Activated naive CD8-positive, alpha-beta T cell treated with anti-CD3 and anti-CD28 coated beads for 36 hours (primary cell): ENCODE measurements at places on chromosomes 13 and 19.

- DNase-seq, result no peak
Observed at GRCh38 chr13:113550453-113550852, 34.1 kb upstream of the TFDP1 start.

- no peak for DNase-seq
Observed at GRCh38 chr19:17160908-17161307, 54.2 kb upstream of the USE1 start.

- no peak for DNase-seq
Observed at GRCh38 chr13:74243637-74244526, 109.7 kb upstream of the KLF12 start.

DNA sequence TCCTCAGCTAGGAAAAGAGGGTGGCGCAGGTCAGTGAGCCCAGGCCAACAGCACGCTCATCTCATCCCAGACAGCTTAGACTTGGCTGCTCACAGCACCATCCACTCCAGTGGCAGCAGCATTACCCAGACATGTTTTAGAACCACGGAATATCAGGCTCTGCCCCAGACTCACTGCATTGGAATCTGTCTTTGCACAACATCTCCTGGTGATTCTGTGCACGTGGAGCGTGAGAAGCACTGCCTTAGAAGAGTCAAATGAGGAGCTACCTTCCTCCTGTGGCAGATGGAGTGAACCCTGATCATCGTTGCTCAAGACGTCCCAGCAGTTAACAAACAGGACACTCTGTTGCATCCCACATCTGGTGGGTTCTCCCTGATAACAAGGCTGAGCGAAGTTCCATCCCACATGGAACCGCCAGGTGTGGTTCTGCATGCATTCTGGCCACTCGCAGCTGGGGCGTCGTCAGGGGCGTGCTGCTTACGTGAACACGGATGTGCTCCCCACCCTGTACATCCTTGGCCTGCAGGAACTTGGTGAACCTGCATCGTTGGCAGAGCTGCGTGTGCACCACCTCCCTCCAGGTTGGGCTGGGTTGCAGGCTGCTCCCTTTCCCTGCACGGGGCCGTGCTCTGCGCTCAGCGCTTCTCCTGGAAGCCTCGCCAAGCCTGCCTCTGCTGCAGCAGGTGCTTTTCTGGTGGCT lies 25.2 kb upstream of the ATP11A start:
- DNase-seq, result no peak

- no peak for DNase-seq
Observed at GRCh38 chr13:39811696-39812095, 156.2 kb downstream of the COG6 start.

DNA sequence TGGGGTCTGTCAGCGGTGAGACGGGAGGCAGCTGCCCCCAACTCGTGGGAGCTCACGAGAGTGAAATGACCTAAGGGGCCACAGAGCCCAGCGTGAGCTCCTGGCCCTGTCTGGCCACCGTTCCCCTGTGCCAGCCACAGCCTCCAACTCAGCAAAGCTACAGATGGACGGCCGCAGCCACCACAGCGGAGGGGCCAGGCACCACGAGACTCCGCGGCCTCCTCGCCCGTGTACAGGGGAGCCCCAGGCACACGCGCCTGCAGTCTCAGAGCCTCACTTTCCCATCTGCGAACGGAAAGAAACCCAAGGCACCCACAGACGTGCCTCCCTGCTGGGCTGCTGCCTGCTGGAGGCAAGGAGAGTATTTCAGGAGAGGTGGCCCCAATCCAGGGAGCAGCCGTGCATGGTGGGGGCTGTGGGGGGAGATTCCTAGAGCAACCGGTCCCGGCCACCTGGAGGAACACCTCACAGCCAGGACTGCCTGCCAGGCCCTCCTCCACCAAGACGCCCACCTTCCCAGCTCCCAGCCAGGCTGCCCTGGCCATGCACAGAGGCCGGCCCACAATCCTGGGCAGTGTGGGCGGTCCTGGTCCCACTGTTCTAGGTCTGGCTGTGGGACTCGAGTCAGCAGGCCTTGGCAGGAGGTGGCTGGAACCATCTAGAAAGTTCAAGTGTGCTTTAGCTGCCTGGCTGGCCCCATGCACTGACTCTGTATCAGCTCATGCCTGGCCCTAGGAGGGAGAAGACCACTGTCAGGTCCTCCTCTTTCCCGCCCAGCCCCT lies 1.9 kb downstream of the MKNK2 start:
- DNase-seq, result no peak

DNA sequence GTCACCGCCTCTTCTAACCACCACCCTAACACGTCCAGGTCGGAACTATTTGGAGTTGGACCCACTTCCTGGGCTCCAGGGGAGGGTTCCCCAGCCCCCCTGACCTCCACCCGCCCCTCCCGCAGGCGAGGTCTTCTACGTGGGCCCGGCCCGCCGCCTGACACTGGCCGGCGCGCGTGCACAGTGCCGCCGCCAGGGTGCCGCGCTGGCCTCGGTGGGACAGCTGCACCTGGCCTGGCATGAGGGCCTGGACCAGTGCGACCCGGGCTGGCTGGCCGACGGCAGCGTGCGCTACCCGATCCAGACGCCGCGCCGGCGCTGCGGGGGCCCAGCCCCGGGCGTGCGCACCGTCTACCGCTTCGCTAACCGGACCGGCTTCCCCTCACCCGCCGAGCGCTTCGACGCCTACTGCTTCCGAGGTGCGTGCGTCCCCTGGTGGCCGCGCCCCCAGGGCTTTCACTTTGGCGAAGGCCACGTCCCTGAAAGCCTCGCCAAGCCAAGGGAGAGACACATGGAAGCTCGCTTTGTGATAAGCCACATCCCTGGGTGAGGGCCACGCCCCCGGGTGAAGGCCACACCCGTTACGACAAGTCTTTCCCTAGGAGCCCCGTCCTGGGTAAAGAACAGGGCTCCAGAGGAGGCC lies 13.2 kb downstream of the NCAN start:
- peak; percentile 83 for DNase-seq

DNA sequence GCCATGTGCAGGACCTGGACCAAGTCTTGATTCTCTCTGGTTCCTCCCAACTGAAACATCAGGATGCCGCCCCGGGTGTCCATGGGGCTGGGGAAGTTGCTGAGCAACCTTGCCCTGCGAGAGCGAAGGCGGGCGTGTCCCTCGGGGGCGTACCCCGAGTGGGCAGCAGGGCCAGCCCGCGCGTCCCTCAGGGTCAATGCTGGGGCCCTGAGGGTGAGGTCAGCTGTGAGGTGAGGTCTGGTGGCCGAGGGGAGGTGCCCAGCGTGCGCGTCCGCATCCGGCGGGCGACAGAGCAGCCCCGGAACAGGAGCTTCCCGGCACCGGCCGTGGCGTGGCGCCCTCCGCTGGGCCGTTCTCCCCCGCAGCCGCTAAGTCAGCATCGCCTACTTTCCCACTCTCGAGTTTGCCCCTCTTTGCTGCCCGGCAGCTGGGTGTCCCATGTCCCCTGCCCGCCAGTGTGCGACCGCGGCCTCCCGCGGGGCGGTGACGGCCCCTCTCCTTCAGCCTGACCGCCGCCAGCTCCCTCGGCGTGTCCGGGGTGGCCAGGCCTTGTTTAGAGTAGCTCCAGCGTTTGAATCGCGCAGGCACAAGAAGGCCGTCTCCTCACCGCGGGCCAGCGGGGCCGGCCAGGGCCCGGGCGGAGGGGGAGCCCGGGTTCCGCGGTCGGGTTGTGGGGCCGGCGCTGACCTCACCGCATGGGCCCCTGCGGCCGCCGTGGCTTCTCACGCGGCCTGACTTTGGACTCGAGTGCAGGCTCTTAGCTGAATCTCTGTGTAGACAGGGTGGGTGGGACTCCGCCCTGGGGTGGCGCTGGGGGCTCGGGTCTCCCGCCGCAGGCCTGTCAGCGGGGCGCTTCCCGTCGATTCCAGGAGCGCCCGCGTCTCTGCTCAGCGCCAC lies 33.0 kb downstream of the GJA3 start:
- peak; percentile 58 for DNase-seq

GRCh38 chr13:90715485-90715884 lies 632.0 kb upstream of the MIR17HG start:
- DNase-seq, result no peak

DNA sequence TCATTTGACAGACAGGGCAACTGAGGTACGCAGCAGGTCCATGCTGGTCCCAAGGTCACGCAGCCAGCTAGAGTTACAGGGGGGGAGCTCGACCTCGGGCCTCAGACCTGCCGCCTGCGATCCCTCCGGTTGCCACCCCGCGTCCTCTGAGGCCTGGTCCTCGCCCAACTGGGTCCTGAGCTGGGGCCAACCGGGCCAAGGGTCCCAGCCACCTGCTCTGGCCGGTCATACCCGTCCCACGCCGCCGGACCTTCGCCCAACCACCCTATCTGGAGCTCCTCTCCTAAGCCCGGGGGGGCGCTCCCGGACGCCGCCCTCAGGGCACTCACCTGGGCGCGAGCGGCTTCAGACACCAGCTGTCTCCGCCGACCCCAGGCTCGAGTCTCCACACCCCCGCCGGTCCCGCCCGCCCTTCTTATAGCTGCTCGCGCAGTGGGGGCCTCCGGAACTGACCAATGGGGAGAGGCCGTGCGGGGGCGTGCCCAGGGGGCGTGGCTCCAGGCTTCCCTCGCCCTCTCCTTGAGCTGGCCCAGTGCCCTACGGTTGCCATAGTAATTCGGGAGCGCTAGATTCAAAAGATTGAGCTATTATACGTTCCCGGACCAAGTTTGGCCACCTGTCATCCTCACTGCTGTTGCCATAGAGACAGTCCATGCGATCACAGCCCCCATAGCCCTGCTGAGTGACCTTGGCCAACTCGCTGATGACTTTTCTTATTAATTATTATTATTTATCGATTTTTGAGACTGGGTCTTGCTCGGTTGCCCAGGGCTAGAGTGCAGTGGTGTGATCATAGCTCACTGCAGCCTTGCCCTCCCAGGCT lies at the start of gene PLIN5:
PLIN5 (minus strand) TSS at position 389 of the 823 bp plus-strand sequence. CDS start 1,150 bp downstream, outside the sequence.
- peak; percentile 69 for DNase-seq

DNA sequence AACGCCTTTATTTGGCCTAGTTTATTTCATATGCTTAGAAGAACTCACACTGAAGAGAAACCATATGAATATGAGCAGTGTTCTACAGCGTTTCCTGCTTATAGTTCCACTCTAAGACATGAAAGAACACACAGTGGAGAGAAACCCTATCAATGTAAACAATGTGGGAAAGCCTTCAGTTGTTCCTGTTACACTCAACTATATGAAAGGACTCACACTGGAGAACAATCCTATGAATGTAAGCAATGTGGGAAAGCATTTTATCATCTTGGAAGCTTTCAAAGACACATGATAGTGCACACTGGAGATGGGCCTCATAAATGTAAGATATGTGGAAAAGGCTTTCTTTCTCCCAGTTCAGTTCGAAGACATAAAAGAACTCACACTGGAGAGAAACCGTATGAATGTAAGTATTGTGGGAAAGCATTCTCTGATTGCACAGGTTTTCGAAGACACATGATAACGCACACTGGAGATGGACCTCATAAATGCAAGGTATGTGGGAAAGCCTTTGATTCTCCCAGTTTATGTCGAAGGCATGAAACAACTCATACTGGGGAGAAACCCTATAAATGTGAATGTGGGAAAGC lies 13.7 kb downstream of the ZNF441 start:
- no peak for DNase-seq

DNA sequence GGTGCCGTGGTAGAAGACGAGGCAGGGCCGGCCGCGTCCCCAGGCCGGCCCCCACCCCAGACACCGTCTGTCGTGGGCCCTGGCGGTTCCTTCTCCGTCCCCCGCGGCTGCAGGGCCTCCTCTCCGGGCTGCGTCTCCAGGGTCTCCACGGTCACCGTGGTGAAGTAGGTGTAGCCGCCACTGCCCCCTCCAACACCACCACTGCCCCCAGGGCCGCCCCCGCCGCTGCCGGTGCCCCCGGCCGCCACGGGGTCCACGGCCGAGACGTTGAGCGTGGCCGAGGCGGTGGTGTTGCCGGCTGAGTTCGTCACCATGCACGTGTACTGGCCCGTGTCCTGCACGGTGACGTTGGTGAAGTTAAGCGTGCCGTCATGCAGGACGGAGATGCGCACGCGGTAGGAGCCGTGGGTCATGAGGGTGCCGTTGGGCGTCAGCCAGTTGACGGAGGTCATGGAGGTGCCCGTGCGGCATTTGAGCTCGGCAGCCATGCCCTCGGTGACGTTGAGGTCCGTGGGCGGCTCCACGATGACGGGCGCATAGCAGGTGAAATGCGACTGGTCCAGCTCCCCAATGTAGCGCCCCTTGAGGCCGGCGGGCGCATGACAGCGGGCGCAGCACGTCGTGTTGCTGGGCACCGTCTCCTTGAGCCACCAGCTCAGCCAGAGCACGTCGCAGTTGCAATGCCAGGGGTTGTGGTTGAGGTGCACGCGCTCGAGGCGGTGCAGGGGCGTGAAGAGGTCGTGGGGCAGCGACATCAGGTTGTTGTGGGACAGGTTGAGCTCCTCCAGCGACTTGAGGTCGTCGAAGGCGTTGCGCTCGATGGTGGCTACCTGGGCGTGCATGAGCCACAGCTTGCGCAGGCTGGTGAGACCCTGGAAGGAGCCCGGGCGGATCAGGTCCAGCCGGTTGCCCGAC lies 4.6 kb upstream of the ASPDH start:
- no peak for DNase-seq

- DNase-seq, result peak; percentile 30
Observed at GRCh38 chr13:40206241-40207000, 460.0 kb downstream of the FOXO1 start.

- no peak for DNase-seq
Observed at GRCh38 chr13:31503626-31504025, 235.7 kb upstream of the RXFP2 start.

DNA sequence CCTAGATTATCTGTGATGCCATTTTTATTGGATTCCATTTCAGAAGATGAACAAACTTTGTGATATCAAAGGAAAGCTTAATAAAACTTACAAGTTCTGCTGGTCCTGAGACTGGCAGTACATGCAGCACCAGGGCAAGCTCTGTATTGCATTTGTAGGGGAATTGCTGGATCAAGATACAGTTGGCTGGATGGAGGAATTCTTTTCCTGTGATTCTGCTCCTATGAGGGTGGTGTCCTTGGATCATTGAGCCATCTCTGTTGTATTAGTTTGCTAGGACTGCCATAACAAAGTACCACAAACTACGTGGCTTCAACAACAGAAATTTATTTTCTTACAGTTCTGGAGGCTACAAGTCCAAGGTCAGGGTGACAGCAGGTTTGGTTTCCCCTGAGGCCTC lies 33.9 kb upstream of the CSNK1A1L start:
- DNase-seq, result no peak
